Activated CD4-positive, alpha-beta T cell treated with anti-CD3 and anti-CD28 coated beads, Interleukin-2, amount 50 U/mL, for 1 hour (primary cell): ENCODE measurements at places on chromosomes 4 and X.

DNA sequence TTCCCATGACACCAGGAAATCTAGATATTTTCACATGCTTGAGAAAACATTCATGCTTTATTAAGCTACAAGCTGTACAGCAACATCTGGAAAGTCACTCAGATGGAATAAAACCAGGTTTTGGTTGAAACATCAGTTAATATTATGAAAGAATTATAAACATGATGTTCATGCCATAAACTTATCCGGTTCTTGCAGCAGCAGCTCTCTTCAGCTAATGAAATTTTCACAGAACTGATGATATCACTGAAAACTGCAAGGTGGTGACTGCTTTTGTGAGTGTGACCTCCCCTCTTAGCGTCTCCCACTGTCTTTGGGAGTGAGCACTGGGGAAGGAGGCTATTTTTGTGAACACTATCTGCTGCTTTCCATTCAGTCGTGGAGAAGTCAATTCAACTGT, 56.9 kb downstream of the ARHGAP10 start:
- no peak for DNase-seq

DNA sequence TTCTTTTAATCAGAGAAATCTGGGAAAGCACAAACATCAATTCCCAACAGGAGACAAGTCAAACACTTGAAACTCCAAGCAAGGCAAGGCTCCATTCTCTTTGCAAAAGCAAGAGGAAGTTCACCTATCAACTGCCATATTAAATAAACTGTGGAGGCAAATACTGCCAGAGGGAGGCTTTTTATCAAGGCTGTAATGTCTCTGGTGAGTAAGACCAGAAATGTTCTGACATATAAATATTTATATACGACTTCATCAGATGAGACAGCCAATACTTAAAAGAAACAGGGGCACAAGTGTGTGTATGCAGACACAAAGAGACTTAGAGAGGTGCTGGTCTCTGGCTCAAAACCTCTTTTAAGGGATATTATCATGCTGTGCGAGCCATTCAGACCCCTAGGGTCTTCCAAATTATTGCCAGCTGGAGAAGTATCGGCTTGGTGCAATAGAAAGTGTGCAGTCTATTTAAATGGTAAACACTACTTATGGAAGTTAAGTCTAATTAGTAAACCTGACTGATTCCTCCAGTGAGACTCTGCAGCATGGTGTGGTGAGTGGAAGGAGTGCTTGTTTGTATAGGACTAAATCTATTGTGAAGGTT, 24.4 kb downstream of the DCX start:
- no peak for DNase-seq

DNA sequence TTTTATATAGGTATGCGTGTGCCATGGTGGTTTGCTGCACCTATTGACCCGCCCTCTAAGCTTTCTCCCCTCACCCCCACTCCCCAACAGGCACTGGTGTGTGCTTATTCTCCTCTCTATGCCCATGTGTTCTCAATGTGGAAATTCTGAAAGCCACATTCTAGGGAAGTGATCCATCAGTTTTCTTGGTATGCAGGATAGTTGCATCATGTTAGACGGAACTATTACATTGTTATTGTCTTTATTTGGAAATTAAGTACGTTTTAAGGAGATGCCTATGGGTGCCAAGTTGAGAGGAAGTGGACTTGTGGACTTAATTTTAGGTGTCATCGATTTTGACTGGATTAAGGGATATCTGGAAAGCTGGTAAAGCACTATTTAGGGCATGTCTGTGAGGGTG, 204.6 kb downstream of the RBM46 start:
- no peak for DNase-seq

DNA sequence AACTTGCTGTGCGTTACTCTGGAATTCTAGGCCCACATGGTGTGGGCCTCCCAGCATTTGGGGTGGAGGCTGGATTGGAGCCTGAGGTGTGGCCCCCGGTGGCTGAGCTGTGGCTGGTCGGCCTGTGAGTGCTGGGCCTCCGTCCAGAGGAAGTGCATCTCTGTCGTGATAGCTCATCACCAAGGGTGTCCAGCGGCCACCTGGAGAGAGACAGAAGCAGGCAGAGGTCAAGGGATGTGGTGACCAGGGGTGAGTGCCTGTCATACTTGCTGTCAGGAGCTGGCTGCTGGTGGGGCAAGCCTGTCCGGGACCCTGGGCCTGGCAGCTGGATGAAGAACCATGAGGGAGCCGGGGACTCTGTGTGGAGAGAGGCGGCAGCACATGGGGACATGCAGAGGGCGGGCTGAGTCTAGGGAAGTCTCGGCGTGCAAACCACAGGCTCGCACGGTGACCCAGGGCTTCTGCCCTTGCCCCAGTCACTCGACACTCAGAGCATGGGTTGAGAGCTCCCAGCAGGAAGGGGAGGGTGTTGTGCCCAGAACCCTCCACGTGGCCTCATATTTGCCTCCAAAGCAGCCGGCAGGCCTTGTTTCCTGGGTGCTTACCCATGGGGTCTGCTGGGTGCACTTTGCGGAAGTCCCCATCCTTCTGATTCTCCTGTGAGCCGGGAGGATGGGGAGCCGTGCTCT, 6.2 kb downstream of the SORCS2 start:
- DNase-seq = no peak

- DNase-seq = no peak
These were observed 121.8 kb downstream of the TSPAN5 start for GRCh38 chr4:98536631-98537030.

- no peak for DNase-seq
These were observed 327.1 kb upstream of the VCX start for GRCh38 chrX:7515681-7516413.

GRCh38 chr4:88091378-88091777, 67.1 kb downstream of the ABCG2 start:
- DNase-seq = no peak

DNA sequence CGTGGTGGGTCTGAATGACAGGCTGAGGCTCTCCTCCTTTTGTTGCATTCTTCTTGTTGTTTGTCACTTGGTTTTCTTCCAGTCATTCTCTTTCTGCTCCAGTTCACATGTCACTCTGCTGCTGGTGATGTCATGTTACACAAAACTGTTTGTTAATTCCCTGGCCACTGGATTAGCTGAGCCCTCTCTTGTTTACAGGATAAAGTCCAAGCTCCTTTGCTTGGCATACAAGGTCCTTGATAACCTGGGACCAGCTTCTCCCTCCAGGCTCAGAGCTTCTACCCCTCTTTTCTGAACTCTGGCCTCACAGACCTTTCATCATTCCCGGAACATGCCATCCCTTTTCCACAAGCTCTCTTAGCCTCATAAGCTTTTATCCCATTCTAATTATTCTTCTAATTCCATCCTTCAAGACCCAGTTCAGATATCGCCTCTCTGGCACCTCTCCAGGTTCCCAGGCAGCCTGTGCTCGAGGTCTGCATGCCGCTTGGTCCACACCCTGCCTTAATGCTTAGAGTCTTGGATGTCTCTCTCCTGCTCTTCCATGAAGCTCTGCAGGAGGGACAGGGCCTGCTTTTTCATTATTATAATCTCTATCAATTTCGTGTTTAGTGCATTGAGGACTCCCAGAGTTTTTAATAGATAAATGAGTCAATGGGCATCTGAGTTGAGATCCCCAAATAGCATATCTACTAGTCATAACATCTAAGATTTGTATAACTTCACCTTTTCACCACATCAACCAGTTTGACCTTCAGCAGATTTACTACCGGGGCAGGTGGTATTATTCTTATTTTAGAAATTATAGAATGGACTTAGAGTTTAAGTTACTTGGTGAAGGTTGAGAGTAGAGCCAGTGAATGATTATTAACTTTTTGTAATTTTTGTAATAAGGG, 98.7 kb downstream of the TMEM131L start:
- DNase-seq = no peak

- DNase-seq = no peak
These were observed 23.2 kb upstream of the ZCCHC13 start for GRCh38 chrX:74280759-74281158.

DNA sequence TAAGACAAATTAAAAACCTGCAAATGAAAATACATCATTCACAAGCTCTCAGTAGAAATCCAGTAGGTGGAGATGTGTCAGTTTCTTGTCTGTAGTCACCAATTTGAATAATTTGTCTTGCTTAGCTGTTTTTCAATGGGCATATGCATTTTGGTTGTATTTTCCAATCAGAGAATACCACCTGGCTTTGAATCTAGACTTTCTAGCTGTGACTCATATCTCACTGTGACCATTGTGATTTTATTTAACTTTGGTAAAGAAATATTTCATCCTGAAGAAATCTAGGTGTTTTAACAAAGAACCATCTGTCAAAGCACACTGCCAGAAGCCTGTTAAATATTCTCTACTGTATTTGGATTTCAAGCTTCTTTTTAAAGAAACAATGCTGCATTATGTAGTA, 1650.6 kb upstream of the IGFBP7 start:
- no peak for DNase-seq

DNA sequence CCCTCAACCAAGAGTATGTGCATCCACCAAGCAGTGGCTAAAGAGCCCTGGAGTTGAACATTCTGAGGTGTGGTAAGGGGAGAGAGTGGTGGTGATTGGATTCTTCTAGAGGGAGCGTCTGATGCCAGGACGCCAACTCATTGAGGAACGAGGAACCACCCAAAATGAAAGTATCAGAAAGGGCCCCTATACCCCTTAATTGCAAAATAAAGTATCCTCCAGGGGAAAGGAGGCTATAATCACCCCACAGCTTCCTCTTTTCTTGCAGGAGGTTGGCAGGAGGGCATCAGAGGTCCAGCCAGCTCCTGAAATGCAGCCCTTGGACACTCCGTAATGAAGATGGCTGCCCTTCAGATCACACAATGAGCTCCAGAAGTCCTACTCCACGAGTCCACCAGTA, 5.3 kb upstream of the KIAA1210 start:
- no peak for DNase-seq

- no peak for DNase-seq
These were observed 14.5 kb upstream of the DACH2 start for GRCh38 chrX:86133761-86134160.

DNA sequence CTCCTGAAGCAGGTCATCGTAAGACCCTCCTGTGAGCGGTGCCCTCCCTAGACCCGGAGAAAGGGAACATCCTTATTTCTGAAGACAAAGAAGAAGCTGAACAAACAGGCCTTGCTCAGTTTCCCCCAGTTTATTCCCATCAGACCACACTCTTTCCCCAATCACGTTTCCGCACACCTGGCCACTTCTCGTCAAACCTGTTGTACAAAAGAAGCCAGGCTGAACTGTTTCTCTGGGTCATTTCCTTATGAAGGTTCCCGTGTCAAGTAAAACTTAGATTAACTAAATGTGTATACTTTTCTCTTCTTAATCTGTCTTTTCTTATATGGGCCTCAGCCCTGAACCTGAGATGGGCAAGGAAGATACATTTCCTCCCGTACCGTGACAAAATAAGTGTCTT, 111.6 kb upstream of the ENPP6 start:
- no peak for DNase-seq

GRCh38 chr4:42315231-42315630, 82.1 kb upstream of the SHISA3 start:
- no peak for DNase-seq

- no peak for DNase-seq
These were observed 8.2 kb downstream of the KLHL15 start for GRCh38 chrX:24018809-24019208.

- no peak for DNase-seq
These were observed 152.5 kb upstream of the SPANXN4 start for GRCh38 chrX:142873214-142873613.

DNA sequence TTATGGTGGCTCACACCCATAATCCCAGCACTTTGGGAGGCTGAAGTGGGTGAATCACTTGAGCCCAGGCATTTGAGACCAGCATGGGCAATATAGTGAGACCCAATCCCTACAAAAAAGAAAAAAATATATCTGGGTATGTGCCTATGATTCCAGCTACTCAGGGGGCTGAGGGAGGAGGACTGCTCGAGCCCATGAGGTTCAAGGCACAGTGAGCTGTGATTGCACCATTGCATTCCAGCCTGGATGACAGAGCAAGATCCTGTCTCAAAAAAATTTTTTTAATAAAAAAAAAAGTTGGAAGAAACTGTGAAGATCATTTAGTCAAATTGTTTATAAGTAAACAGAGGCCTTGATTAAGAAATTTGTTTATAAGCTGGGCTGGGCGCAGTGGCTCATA, 39.7 kb downstream of the KLHL8 start:
- no peak for DNase-seq

DNA sequence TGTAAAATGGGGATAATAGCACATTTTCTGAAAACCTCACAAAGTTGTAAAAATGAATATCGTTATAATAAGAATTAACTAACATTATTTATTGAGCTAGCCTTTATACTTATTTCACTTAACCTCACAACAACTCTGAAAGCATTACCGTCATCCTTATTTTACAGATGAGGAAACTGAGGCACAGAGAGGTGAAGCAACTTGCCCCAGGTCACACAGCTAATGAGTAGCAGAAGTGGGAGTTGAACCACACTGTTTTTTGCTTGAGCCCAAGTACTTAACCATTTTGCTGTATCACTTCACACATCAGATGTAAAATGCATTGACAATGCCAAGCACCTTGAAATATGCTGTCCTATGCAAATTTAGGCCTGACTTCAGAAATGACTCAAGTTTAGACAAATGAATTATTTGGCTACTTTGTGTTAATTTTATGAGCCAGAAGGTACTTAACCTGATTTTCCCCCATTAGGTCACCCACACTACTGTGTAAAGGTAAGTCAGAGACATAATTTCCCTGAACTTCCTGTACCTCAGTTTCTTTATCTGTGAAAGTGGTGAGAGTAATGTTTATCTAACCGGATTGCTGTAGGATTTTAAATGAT, 23.1 kb downstream of the CD40LG start:
- DNase-seq = no peak

GRCh38 chr4:70997546-70997945, 4.1 kb downstream of the DCK start:
- no peak for DNase-seq

DNA sequence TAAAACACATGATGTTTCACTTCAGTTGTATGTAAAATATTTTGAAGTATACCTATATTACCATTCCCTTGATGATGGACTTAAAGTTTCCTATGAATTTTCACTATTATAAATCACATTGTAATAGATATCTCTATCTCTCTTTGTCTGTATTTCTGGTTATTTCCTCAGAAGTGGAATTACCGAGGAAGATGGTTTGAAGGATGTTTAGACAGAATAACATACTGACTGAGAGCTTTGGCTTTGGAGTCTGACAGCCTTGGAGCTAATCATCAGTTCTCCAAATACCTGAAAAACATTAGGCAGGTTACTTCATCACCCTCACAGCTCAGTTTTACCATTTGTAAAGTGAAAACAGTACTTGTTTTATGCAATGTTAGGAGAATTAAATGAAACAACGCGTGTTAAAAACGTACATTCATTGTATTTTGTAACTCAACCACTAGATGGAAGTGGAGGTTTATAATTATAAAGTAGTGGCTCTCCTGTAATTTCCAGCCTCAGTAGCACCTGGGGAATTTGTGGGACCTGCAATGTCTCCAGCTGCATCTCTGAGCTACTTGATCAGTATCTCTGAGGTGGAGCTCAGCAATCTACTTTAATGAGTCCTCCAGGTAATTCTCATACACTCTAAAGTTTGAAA, 14.3 kb downstream of the JCHAIN start:
- no peak for DNase-seq

GRCh38 chrX:149711545-149712236, at the start of gene MAGEA11:
MAGEA11 (plus strand) TSS chrX:149712060; CDS start chrX:149713160, 1,100 bp downstream.
- no peak for DNase-seq
